Stomach (tissue), 19 donors: ENCODE measurements at places on chromosomes 3 and 15. TPM values are rescaled to one million over a fixed set of nuclear protein-coding genes. Genes with fewer than 3 reads are reported as not detected.

Gene CHRFAM7A
- 2.2 TPM for total RNA-seq

Gene CCDC39
- total RNA-seq: not detected

Gene PAQR5
- 10.3 TPM for total RNA-seq

Gene ARIH1
- 80.0 TPM for total RNA-seq

Gene C3orf20
- total RNA-seq: not detected

Gene DGKG
- 4.6 TPM for total RNA-seq

Gene KBTBD8
- 2.2 TPM for total RNA-seq

- H3K4me3 ChIP-seq: no peak overlapping the region
- no peaks in the 10 kb centered on the region for H3K27me3 ChIP-seq
- no peak for DNase-seq
- no peaks in the 10 kb centered on the region for H3K36me3 ChIP-seq
- no peak overlapping the region for H3K27ac ChIP-seq
- H3K4me1 ChIP-seq: no peaks in the 10 kb centered on the region
Observed at GRCh38 chr3:23553353-23553752, 252.4 kb upstream of the UBE2E1 start.

DNA sequence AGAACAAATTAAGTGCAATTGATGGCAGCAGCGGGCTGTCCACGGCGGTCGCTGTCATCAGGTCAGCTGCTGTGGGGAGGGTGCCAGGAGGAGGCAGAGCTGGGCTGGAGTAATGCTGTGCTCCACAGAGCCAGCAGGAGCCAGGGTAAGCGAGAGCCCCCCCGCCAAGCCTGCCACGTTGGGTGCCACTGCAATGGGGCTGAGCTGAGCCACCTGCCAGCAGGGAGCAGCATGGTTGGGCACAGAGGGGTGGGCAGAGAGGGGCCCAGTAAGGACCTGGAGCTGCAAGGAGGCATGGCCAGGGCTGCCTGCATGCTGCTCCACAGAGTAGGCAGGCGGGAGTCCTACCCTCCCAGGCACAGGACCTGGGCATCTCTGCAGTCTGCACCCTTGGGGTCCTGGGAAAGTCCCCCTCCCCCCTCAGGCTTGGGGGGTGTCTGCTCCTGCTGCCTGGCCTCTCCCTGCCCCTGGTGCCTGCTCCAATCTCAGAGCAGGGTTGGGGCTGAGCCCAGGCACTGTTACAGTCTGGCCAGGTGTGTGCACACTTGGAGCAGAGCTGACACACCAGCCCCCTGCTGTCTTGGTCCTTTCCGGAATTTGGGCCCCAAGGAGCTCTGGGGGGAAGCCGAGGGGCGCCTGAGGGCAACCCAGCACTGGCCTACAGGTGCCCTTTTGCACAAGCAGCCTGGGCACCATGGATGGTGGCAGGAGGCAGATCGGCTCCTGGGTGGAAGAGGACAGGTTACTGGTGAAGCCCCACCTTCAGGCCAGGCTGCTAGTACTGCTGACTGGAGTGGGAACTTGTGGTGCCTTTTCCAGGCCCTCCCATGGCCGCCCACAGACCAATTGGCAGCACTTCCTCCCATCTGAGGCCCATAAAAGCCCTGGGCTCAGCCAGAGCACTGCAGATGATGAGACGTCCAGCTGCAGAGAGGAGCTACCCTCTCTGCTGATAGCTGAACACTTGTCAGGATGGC, 8.5 kb upstream of the PIAS1 start:
- no peaks in the 10 kb centered on the region for H3K4me1 ChIP-seq
- no peak for DNase-seq
- H3K27me3 ChIP-seq: no peaks in the 10 kb centered on the region
- H3K27ac ChIP-seq: no peak overlapping the region
- H3K4me3 ChIP-seq: no peak overlapping the region
- H3K36me3 ChIP-seq: no peaks in the 10 kb centered on the region

DNA sequence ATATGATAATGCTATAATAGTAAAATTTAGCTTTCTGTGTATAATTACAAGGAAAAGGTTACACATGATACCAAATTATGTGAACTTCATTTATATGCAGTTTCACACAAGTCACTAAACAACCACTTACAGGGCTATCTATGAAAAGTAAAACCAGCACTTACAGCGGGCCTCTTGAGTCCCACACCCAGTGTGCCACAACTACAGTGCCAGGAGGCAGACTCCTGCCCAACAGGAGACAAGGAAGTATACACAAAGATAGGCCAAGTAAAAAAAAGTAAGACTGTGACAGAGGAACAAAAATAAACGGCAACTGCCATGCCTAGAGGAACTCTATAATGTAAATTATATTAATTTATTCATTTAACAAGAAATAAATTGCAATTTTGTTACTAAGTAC, 53.4 kb upstream of the NEK10 start:
- H3K4me3 ChIP-seq: no peak overlapping the region
- H3K4me1 ChIP-seq: no peaks in the 10 kb centered on the region
- no peak overlapping the region for H3K27ac ChIP-seq
- DNase-seq: no peak
- peaks cover 12% of the 10 kb centered on the region for H3K36me3 ChIP-seq

GRCh38 chr3:85081191-85081906, 122.6 kb downstream of the CADM2 start:
- H3K27ac ChIP-seq: no peak overlapping the region
- no peak overlapping the region for H3K4me3 ChIP-seq
- no peaks in the 10 kb centered on the region for H3K27me3 ChIP-seq
- no peaks in the 10 kb centered on the region for H3K4me1 ChIP-seq

GRCh38 chr3:160671231-160671630, 5.7 kb upstream of the ARL14 start:
- H3K4me1 ChIP-seq: peaks cover 10% of the 10 kb centered on the region
- no peak for DNase-seq
- no peak overlapping the region for H3K27ac ChIP-seq
- H3K36me3 ChIP-seq: no peaks in the 10 kb centered on the region
- H3K27me3 ChIP-seq: no peaks in the 10 kb centered on the region

DNA sequence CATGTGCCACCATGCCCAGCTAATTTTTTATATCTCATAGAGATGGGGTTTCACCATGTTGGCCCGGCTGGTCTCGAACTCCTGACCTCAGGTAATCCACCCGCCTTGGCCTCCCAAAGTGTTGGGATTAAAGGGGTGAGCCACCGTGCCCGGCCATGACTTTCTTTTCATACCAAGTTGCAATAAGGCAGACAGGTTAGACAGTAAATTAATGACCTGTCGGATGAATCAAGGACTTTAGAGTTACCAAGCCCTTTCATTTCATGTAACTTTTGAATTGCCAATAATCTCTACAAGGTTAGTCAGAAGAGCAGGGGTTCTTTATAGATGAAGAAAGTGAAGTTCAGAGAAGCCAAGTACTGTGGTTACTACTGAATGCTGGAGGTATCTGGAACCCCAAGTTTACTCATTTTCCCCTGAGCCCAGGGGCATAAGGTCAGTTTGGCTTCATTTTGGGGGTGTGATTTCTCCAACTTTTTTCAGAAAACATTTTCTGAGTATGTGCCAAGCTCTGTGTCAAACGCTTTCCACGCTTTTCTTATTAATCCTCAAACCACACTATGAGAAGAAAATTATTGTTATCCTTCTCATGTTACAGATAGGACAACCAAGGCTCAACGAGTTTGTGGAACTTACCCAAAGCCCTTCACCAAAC, 11.9 kb downstream of the PRICKLE2 start:
- DNase-seq: no peak
- H3K36me3 ChIP-seq: no peaks in the 10 kb centered on the region
- H3K4me1 ChIP-seq: peaks cover 32% of the 10 kb centered on the region
- H3K27ac ChIP-seq: no peak overlapping the region
- H3K27me3 ChIP-seq: no peaks in the 10 kb centered on the region
- no peak overlapping the region for H3K4me3 ChIP-seq

DNA sequence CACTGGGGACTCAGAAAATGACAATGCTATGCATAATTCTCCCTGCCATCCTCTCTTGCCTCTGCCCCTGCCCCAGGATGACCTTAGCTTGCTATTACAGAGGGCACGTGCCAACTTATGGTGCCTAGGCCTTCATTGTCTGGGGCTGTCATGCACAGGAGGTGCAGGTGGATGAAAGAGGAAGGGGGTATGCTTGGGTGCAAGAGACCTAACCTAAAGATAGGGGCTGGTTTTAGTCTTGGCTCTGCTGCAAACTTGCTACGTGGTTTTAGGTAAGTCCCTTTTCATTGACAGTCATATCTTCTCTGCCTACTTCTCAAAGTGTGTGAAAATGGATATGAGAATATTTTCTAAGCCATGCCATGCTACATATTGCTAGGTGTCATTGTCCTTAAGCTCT, 161.3 kb downstream of the EPHB1 start:
- peaks cover 7% of the 10 kb centered on the region for H3K36me3 ChIP-seq
- H3K4me1 ChIP-seq: no peaks in the 10 kb centered on the region
- no peak overlapping the region for H3K4me3 ChIP-seq

GRCh38 chr3:129107793-129108192, 13.8 kb downstream of the RAB43 start:
- H3K4me3 ChIP-seq: no peak overlapping the region
- peaks cover 68% of the 10 kb centered on the region for H3K36me3 ChIP-seq
- H3K27me3 ChIP-seq: no peaks in the 10 kb centered on the region
- H3K27ac ChIP-seq: no peak overlapping the region
- H3K4me1 ChIP-seq: peaks cover 33% of the 10 kb centered on the region

- H3K4me3 ChIP-seq: no peak overlapping the region
- H3K27ac ChIP-seq: no peak overlapping the region
- H3K27me3 ChIP-seq: no peaks in the 10 kb centered on the region
- peaks cover under 1% of the 10 kb centered on the region for H3K36me3 ChIP-seq
- peaks cover 23% of the 10 kb centered on the region for H3K4me1 ChIP-seq
Observed at GRCh38 chr3:195063581-195064193, 207.3 kb downstream of the XXYLT1 start.

- peaks cover 8% of the 10 kb centered on the region for H3K4me1 ChIP-seq
- H3K27me3 ChIP-seq: no peaks in the 10 kb centered on the region
- H3K27ac ChIP-seq: no peak overlapping the region
Observed at GRCh38 chr15:97517737-97518136, 442.8 kb upstream of the ARRDC4 start.

- H3K27me3 ChIP-seq: no peaks in the 10 kb centered on the region
- no peaks in the 10 kb centered on the region for H3K36me3 ChIP-seq
- no peaks in the 10 kb centered on the region for H3K4me1 ChIP-seq
- no peak for DNase-seq
Observed at GRCh38 chr15:56798639-56799038, 65.3 kb upstream of the ZNF280D start.

DNA sequence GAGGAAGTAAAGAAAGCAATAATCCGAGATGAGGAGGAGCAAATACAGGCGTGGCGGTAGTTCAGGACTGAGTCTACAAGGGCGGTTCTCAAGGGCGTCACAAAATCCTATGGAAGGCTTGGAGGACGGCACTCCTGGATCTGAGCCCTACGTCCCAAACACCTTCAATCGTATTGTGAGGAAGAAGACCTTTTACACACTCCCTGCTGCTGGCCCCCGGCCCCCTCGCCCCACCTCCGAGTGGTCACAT, 747 bp downstream of the PLD1 start:
- no peaks in the 10 kb centered on the region for H3K27me3 ChIP-seq
- no peak for DNase-seq
- peaks cover 42% of the 10 kb centered on the region for H3K4me1 ChIP-seq
- peak overlapping the region; percentile 70 for H3K4me3 ChIP-seq
- H3K27ac ChIP-seq: peak overlapping the region; percentile 99

- H3K36me3 ChIP-seq: peaks cover 22% of the 10 kb centered on the region
- H3K27ac ChIP-seq: no peak overlapping the region
- no peak overlapping the region for H3K4me3 ChIP-seq
- H3K4me1 ChIP-seq: no peaks in the 10 kb centered on the region
Observed at GRCh38 chr3:38404286-38404685, 49.4 kb upstream of the ACVR2B start.

DNA sequence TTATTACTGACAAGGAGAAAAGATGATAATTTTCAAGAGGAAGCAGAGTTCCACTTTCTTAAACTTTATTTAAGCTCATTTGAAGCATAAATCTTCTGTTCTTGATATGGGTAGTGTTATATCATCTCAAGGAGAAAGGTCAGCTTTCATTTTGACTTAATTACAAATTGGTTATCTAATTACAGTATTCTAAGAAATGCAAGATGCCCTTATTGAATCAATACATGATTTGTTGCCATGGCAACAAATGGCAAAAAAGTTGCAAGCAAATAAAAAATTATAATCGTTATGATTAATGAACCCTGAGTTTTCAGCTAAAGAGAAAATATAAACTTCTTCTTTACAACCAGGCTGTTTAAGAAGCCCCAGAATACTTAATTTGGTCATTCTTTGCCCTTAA, 622.7 kb downstream of the RBMS3 start:
- no peaks in the 10 kb centered on the region for H3K27me3 ChIP-seq
- no peak for DNase-seq
- H3K4me1 ChIP-seq: no peaks in the 10 kb centered on the region
- H3K27ac ChIP-seq: no peak overlapping the region
- no peak overlapping the region for H3K4me3 ChIP-seq
- H3K36me3 ChIP-seq: no peaks in the 10 kb centered on the region

DNA sequence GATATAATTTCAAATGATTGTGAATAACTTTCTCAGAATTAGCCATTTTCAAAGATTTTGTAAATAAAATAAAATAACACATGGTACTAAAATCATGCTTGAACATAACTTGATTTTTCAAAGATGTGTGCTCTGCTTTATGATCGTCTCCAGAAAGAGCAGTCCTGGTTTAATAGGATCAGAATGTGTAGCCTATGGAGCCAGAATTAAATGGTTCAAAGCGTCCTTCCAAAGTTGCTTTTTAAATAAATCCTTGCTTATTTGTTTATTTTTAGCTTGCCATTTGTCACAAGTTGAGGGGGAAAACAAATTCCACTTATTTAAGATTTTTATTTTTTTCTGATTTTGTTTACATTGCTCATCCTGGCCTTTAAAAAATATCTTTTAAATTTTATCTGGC, 123.7 kb upstream of the SPRED1 start:
- H3K4me3 ChIP-seq: no peak overlapping the region
- no peaks in the 10 kb centered on the region for H3K27me3 ChIP-seq
- DNase-seq: peak; percentile 14
- peaks cover 45% of the 10 kb centered on the region for H3K4me1 ChIP-seq
- H3K27ac ChIP-seq: peak overlapping the region; percentile 78

GRCh38 chr15:77732514-77733335, 100.0 kb upstream of the LINGO1 start:
- no peak overlapping the region for H3K4me3 ChIP-seq
- no peak for DNase-seq
- no peaks in the 10 kb centered on the region for H3K4me1 ChIP-seq

DNA sequence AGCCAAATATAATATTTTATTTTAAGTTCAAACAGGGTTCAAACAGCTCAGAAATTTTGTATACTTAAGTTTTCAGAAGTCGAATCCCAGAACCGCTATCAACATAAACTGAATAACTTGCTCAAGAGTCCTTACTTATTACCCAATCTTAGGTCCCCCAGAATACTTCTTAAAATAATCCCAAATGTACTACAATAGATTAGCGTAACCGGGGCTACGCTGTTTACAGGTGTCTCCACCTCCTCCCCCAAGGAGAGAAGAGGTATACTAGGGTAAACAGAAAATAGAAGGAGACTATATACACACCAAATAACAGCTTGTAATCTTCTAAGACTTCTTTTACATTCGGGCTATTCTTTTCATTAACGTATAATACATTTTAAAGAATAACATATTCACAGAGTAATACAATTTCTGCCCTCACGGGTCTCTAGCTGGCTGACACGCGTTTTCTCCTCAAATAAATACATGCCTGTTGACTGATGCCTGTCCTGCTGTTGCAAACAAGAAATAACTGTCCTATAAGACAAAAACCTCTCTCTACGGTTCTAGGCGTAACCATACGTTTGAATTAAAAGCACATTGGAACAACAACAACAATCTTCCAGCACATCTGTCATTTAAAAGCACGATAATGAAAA, 1.3 kb downstream of the DENND4A start:
- peak overlapping the region; percentile 71 for H3K4me3 ChIP-seq
- no peaks in the 10 kb centered on the region for H3K27me3 ChIP-seq
- peaks cover 13% of the 10 kb centered on the region for H3K4me1 ChIP-seq
- peak overlapping the region; percentile 99 for H3K27ac ChIP-seq
